ENCODE measurements at places on chromosomes 6 and 20.

DNA sequence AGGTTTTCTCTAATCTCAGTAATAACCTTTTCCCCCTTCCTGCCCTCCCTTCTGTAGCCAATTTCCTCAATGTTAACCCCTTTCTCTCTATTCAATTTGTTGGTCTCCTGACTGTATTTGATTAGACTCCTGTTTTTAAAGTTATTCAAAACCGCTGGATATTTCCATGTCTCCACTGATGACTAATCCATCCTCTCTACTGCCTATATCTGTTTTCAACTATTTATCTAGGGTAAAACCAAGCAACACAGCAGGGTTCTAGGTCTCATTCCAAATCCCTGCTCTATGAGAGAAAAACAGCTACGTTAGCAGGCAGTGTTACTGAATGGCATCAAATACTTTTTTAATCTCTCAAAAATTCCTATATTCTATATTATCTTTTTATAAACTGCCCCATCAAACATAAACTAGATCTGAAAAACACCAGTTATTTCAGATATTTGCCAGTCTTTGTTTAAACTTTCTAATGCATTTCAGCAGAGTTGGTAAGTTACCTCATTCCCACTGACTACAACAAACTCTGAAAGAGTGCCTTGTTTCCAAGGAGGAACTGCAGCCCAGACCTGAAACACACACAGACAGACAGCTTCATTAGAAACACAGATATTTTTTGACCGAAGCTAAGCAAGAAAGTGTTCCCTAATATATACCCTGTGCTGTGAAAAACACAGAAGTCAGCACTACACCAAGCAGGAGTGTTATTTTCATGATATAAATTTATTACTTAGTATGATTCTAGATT, 8.2 kb downstream of the RTN4IP1 start:
- no peak for DNase-seq

DNA sequence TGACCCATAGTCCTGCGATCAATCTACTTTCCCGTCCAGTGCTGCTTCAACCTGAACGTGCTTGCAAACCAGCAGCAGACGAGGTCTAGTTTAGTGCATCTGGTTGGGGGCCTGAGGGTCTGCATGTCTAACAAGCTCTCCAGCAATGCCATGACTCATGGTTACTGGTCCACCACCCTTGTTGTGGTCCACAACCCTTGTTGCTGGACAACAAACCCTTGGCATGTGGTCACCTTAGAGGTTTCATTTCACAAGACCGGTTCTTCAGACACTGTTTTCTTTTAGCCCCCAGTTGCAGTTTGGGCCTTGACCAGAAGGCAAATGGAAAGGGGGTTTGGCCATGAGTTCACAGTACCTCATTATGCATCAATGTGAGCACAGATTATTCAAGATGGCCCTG, 424.8 kb downstream of the QKI start:
- DNase-seq = no peak

DNA sequence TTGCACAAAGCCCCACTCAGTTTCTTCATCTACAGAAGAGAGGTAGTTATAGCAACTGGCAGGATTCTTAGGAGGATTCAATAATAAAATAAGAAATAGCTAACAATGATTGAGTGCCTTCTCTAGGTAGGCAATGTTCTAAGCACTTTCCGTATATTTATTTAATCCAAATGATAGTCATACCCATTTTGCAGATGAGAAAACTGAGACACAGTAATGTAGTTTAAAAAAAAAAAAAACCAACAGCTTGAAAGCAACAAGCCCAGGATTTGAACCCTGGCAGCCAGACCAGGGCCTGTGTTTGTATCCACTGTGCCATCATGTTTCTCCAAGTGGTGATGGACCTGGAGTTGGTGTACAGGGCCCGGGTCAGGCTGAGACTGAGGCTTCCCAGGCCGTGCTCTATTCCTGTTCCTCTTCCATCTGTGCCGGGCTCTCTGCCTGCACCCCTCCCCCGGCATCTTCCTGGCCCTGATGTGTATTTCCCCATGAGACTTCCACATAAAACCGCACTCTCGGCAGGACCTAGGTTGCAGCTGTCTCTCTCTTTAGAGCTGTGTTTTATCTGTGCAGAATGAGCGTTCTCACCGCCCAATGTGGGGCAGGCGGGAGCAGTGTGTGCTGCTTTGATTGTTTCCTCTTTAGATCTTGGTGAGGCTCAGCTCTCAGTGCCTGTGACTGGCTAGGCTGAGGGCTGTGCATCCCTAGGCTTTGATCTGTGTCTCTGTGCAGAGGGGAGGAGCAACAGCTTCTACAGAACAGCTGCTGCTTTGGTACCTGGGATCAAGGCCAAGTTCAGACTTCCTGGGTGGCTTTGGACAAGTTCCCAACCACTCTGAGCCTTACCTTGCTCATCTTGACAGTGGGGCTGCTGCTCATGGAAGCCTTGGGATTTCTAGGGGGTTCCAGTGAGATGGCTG, 49.5 kb downstream of the TOX2 start:
- DNase-seq = no peak

- DNase-seq = no peak
Measured at GRCh38 chr6:111367393-111368088, 115.5 kb downstream of the REV3L start.

GRCh38 chr6:141464490-141464889, 668.2 kb upstream of the GJE1 start:
- no peak for DNase-seq

DNA sequence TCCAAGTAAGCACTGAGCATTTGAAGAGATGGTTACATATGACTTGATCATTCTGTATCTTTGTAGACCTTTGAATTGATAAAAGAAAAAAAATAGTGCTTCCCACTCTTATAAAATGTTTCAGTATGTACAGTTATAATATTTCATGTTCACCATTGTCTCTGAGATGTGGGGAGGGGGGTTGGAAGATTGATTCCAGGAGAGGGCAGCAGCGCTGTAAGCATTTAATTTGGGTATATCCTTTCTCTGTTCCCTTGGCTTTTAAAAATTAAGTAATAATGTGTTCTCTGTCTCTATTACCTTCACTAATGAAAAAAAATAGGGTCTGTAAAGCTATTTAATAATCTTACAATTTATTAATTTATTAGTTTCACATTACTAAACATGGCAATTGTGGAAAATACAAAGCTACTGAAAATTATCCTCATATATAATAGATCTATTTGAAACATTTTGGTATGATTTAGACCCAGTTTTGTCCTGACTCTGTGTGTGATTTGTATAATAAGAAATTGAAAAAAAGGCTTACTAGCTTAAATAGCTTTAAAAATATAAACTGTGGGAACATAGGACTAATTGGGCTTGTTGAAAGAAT, 341.2 kb downstream of the CDKAL1 start:
- DNase-seq = no peak

GRCh38 chr6:128432394-128432793, 88.0 kb downstream of the PTPRK start:
- DNase-seq = no peak

GRCh38 chr6:110875548-110876169, 1.1 kb downstream of the AMD1 start:
- DNase-seq = peak; percentile 37

DNA sequence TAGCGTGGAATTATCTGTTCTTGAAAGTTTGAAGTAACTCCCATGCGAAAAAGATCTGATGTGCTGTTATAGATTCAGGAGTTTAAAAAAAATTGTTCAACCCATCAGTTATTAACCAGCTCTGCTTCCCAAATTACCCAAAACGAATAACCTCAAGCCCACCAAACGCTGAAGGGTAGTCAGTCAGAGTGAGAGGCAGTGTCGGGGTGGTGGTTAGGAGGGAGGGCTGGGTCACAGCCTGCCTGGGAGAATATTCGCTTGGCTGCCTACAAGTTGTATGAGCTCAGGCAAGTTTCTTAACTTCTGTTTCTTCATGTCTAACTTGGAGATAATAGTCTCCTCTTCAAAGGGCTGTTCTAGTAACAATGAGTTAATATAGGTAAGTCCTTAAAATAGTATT, 114.6 kb downstream of the JPH2 start:
- DNase-seq = no peak

- no peak for DNase-seq
Measured at GRCh38 chr20:4102381-4102780, 87.0 kb upstream of the RNF24 start.

DNA sequence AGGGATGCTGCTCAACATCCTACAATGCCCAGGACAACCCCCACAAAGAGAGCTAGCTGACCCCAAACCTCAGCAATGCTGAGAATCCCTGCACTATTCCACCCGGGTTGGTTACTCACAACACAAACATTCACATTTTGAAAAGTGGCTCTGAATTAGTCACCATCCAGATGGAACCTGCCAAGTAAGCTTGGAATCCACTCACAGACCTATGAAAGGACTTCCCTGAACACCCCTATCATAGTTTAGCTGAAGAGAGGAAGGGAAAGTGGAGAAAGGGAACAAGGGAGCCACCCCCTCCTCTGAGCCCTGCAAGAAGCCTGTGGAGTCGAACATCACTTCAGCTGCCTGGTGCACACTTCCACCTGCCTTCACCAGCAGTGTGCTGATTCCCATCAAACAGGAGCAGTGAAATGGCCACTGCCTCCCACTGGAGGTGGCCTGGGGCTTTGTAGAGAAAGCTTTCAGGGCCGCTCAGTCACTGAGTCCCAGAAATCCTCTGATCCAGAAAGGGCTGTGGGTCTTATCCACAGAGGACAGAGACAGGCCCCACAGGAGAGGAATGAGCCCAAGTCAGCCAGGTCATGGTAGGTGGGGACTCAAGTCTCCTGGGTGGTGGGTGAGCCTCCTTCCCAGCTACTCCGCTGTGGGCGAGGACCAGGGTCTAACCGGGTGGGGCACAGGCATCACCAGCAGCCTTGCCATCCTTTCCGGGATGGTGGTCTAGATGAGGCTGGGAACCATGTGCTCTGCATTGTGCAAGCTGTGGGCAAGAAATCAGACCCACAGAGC, 203.7 kb downstream of the SYNDIG1 start:
- DNase-seq = no peak

GRCh38 chr6:1387876-1388629, 1.3 kb upstream of the FOXF2 start:
- DNase-seq = no peak

DNA sequence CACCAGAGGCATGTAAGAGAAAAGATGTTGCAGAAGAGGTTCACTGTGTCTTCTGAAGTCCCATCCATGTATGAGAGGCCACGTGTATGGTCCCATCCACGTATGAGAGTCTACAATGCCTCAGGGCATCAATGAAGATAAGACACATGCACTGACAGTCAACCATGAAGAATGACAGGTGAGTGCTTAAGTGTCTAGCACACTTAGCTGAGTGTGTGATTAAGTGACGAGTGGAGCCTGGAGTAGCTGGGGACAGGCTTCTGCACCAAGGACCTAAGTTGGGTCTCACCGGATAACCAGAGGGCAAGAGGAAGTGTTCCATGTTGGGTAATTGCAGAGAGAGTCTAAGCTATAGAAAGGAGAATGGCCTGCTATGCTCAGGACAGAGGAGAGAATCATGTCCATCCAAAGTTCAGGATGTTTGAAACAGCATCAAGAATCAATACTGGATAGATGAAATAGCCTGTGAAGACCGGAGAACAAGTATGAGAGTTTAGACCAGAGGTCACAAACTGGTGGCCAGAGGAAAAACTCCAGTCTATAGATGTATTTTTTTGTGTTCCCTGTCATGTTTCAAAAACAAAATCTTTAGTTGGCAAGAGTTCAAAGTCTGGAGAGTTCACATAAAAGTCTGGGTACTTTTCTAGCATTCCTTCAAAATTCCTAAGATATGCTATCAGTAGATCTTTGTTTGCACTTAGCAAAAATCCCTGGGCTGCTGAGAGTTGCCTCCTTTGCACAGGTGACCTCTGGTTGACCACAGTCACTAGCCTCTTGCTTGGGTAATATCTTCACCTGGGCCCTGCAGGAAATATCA, 165.8 kb downstream of the KIF16B start:
- DNase-seq = no peak

DNA sequence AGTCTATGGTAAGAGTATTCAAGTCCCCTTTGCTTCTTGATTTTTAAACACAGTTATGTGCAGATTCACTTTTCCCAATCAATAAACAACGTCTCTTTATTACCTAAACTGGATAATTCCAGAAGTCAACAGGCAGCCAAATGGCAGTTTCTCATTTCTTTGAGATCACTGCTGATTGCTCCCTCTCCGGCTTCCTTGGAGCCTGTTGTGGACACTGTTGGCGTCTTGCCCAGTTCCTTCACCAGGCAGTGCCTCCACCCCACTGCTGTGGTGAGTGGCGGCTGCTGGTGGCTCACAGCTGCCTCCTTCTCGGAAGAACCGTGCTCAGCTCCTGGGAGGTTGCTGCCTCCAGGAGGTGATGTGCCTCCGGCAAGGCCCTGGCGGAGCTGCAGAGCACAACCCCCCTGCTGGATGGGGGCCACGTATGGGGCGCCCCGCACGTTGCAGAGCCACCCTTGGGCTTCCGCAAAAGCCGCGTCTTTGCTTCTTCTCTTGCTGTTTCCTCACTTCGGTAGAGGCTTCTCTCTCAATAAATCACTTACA, 105.1 kb upstream of the CNKSR3 start:
- DNase-seq = no peak

DNA sequence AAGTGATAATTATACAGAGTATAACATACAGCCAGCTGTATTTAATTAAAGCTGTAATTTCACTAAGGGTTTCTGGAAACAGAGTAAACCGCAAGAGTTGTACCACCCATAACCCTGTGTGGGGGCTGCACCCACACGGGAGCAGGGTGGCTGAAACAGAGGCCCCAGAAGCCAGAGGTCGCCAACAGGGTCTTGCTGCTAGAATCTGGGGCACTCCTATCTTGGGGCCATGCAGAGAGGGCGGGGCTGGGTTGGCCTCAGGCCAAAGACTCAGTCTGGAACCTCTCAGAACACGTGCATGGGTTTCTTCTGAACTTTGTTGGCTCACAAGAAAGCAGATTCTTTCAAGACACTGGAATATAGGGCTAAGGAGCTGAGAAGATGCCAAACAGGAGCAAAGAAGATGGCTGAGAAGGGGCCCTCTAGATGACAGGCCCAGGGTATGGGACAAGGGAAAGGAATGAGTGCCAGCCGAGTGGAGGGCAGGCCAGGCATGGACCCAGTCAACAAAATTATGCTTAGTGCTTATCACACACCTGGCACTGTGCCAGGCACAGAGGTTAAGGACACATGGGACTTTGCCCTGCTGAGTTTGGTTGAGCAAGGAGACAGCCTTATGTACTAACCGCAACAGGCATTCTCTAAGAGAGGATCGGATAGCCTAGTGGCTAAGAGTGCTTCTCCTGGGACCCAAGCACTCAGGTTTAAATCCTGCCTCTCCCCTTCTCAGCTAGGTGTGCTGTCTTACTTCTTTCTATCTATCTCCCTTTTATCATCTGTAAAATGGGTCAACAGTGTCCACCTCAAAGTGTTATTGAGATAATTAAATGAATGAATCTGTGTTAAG, 96.6 kb upstream of the FOXP4 start:
- DNase-seq = no peak

Measured in stimulated activated CD8-positive, alpha-beta memory T cell treated with anti-CD3 and anti-CD28 coated beads, Interleukin-15, amount 100 ng/mL, for 48 hours (primary cell).